ENCODE measurements at places on chromosomes 12 and 14.

- DNase-seq, result no peak
Observed at GRCh38 chr14:38255673-38256532, at the start of gene CLEC14A. Gene CLEC14A (minus strand): TSS chr14:38256093. CDS start chr14:38256022, 71 bp downstream.

DNA sequence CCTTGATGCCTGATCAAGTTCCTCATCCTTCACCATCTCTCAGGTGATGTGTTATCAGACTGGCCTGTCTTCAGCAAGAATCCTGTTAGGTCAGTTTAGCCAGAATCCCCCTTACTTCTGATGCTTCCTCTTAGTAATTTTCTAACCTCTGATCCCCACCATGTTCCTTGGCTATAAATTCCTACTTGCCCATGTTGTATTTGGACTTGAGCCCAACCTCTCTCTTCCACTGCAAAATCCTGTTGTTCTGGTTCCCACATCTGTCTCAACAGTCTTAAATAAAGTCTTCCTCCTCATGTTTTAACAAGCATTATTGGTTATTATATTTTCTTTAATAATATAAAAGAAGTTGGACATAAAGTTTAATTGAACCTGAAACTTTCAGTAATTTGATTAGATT lies 987.8 kb upstream of the USP15 start:
- DNase-seq, result no peak

DNA sequence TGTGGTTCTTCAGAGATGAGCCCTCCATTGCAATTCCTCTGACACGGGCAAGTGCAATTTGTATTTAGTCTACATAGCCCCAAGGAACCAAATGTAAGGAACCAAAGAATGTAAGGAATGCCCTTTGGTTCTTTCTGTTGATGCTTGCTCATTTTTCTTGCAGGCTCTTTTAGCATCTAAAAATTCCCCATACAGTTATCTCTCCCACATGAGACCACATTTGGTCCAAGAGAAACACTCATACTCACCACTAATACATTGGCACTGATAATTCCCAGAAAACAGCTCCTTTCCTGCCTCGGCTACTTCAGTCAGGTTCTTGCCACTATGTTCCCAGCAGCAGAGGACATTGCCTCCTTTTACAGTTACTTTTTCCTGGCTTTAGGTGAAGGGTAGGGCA lies 332.6 kb downstream of the AEBP2 start:
- DNase-seq, result no peak

GRCh38 chr14:40218282-40218941 lies 786.2 kb upstream of the FBXO33 start:
- DNase-seq, result no peak

DNA sequence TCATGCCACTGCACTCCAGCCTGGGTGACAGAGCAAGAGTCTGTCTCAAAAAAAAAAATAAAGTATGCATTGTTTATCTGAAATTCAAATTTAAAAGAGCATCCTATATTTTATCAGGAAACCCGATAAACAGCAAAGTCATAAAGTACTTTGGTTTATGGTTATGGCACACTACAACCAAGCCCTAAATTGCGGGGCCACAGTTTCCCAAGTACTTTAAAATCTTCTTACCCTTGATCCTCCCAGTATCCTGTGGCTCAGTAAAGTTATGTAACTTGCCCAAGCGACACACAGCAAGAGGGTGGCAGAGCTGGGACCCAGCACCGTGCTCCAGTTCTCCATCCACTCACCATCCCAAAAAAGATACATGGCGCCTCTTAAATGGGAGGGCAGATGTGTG lies 35.2 kb downstream of the KSR2 start:
- no peak for DNase-seq

GRCh38 chr12:94679554-94680195 lies 29.3 kb upstream of the TMCC3 start:
- DNase-seq, result no peak

DNA sequence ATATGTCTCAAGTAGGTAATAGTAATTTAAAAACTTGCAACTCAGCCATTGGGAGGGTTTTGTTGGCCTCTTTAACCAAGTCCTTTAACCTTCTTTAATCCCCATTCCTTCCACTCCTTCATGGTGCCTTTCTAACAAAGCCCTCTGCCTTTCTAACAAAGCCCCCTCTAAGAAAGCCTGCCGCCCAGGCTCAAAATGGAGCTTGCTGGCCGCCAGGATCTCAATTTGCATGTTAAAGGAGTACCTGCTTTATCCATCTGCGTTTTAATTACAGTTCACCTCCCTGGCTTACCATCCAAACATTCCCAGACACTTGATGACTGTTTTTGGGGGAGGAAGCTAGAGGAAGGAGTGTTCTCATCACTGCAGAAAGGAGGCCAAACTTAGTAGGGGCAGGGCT lies 183.4 kb downstream of the PTPN11 start:
- DNase-seq, result no peak

DNA sequence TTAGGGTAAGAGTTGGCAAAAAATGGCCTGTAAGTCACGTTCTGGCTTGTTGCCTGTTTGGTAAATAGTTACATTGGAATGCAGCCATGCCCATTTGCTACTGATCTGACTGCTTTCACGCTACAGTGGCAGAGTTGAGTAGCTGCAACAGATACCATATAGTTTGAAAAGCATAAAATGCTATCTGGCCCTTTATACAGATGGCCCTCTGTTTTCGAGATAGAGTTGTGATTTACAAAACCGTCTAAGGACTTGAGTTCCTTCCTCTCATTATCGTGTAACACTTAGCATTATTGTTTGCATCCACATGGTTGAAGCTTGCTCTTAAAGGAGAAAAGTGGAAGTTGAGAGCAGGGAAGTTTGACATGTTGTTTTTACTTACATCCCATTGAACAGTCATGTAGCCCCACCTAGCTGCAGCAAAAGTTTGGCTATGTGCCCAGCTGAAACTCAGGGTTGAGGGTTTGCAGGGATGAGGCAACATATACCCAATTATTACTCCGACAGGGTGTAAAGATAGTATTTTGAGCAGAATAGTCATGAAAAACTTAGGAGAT lies 11.3 kb upstream of the SCFD1 start:
- no peak for DNase-seq

GRCh38 chr12:13082861-13083260 lies 20.6 kb downstream of the GSG1 start:
- no peak for DNase-seq

GRCh38 chr12:92342574-92342973 lies 196.9 kb upstream of the BTG1 start:
- DNase-seq, result no peak

DNA sequence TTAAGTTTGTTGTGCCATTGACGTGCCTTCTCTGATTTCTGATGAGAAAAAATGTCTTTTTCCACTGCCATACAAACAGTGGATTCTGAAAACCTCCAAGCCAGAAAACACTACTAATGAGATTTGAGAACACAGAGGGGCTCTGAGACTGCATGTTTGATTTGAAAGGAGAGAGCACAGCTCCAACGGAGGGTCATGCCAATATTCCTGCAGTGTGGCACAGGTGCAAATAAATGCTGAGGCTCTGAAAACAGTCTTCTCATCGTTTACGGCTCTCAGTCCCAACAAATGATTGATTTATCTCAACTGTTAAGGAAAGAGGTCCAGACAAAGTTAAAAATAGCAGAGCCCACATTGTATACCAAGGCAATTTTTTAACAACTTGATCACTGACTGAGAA lies 128.7 kb downstream of the KCNH5 start:
- no peak for DNase-seq

DNA sequence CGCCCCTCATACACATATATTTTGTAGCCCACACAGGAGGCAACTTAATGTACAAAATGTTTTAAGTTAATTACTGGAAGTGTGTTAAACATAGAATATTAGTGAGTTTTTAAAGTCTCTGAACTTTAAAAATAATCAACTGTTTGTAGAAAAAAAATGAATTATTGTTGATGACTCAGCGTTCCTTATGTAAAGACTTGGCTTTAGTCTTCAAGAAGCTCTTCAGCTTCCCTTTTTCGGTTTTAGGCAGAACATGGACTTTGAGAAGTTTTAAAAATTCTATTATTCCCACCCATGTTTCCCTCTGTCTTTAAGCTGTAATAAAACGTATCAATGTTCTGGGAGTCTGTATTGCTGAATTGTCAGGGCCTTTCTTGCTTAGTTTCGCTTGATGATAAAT lies 269.5 kb downstream of the FBXL14 start:
- no peak for DNase-seq

- DNase-seq, result no peak
Observed at GRCh38 chr12:71870416-71870815, 30.9 kb downstream of the TBC1D15 start.

DNA sequence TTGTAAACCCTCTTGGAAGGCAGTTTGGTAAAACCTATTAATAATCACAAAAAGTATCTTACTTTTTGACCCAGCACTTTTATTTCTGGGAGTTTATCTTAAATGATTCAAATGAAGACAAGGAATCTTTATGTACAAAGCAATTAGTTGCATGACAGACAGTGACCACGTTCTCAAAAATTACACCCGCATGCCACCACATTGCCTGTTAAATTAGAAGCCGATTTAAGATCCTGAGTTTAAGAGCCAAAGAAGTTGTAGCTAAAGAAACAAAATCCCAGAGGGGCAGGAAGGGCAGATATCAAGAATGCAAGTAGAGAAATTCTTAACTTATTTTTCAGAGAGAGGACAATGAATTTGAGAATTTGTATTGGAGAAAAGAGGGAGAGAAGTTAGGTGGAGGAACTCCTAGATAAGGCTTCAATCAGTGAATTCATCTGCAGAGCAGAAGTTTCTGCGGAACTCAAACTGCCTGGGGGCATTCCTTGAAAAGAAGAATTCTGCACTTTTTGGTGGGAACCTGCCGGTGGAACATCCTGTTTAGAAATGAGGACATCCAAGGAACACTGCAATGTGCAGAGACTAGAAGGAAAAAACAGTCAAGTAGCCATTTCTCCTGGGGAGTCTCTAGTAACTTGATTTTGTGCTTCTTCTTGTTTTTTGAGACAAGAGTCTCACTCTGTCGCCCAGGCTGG lies 1.1 kb upstream of the RIOX1 start:
- no peak for DNase-seq

DNA sequence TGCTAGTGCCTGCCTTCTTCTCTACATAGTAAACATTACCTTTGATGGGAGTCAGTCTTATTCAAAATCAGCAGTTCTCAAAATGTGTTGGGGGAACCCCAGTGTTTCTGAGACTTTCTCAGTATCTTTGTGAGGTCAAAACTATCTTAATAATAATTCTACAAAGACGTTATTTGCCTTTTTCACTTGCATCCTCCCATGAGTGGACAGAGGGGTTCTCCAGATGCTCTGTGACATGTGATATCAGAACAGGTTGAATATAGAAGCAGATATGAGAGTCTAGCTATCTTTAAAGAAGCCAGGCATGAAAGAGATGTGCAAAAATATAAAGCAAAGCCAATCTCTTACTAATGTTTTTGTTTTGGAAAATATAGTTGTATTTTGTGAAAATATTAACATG lies 144.7 kb downstream of the KTN1 start:
- DNase-seq, result no peak

DNA sequence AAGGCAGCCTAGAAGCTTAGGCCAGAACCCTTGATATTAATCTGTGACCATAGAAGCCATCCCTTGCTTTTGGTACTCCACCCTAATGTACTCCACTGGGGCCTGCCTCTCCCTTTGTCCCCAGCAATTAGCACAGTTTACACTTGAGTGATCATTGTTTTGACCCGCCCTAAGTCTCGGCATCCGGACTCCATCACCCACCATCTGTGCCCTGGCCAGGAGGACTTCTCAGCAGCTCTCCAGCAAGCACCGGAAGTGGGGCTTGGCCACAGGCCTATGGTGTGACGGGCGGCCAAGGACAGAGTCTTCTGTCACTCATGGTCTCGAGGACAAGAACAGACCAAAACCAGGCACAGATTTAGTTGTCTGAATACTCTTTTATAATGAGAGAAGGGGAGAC lies 126.5 kb upstream of the NTF3 start:
- no peak for DNase-seq

GRCh38 chr12:113201187-113202177 lies 16.0 kb downstream of the RITA1 start:
- no peak for DNase-seq

GRCh38 chr12:9344541-9344940 lies 136.3 kb upstream of the PZP start:
- DNase-seq, result no peak

DNA sequence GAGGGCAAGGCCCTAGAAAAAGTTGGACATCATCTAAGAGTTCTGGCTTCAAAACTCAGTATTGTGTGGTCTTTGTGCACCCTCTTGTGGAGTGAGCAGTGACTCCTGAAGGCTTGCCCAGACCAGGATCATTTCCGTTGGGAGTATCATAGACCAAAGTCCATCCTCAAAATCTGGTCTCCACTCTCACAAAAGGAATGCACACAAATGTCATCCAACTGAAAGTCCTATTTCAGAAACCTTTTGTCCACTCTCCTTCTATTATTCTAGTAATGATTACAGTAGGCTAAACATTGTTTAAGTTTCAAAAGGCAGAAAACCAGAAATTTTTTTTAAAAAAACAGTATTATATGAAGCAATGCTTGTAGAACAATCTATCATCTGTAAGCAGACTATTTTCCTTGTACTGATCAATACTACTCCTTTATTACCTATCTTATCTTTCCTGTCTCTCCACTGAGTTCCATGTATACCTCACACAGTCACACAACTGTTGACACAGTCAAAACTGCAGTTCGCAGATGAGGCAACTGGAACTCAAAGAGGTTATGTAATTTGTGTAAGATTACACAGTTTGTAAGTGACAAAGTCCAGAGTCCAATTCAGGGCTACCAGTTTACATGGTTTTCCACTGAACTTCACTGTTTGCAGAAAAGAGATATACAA lies 41.4 kb downstream of the COX16 start:
- DNase-seq, result no peak

DNA sequence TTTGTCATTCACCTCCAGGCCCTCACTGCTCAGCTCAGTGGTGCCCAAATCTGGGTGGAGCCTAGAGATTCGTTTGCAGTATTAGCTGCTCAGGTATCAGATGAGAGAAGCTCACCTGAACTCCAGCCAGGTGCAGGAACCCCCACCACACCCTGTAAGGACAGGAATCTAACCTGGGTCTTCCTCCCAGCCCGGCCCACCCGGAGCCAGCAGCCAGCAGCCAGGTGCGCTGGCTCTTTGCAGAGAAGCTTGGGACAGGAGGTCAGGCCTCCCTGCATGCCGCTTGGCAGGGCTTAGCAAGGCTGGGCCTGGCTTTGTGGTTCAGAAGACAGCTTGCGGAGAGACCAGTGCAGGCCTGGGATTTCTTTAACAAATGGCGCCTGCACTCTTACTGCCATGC lies 125.6 kb upstream of the MYL2 start:
- no peak for DNase-seq

DNA sequence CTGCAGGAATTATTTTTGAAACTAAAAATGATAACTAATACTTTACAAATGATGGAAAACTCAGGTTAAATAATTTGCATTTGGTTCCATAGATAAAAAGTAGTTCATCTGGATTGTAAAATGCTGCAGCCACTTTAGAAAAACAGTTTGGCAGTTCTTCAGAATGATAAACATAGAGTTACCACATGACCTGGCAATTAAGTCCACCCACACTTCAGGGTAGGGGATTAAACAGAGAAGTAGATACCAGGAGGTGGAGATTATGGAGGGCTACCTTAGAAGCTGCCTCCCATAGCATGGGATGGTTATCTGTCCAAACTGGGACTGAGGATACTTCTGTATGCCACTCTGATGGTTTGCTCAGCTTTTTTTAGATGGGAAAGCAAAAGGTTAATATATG lies 22.2 kb downstream of the ARF6 start:
- DNase-seq, result no peak
